ENCODE measurements at places on chromosomes 12 and 14.
A peak's percentile ranks its signal among the peaks of the same experiment; 100 is the strongest.

- DNase-seq, result no peak
Observed at GRCh38 chr14:104714681-104715080, 9.3 kb upstream of the ADSS1 start.

GRCh38 chr12:54390668-54391551, 6.4 kb upstream of the ZNF385A start:
- DNase-seq, result peak; percentile 82

DNA sequence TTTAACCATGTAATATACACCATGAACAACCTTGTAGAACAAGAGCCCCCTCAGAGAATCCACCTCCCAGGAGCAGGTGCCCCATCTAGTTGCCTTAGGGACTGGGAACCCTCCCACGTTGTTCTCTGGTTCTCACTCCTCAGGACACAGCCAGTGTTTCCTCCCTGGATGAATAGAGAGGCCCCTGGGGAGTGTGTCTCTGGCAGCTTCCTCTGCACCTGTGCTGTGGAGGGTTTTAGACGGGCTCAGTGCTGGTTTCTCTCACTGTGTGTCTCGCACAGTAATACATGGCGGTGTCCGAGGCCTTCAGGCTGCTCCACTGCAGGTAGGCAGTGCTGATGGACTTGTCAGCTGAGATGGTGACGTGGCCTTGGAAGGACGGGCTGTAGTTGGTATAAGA, 581.3 kb downstream of the TMEM121 start:
- DNase-seq, result no peak

DNA sequence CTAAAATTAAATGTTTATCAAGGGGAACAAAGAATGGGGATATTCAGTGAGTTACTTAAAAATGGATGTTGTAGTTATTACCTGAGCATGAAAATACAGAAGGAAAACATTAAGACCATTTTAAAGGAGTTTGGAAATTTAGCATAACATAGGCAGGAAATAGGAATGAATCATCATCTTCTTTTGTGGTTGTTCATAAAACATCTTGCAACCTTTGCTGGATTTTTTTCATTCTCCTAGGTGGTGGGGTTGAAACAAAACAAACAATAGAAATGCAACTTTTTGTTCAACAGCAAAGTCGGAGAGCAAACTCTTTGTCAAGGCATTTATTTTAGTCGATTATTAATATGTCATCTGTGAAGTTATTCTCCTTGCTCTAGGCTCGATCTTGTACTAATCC, 275.1 kb downstream of the IPO8 start:
- no peak for DNase-seq

GRCh38 chr14:59986556-59987059, 66.7 kb downstream of the LRRC9 start:
- no peak for DNase-seq

GRCh38 chr12:2057795-2058408, 5.1 kb downstream of the CACNA1C start:
- DNase-seq, result no peak

- no peak for DNase-seq
Observed at GRCh38 chr14:41449066-41449465, 157.6 kb upstream of the LRFN5 start.

- no peak for DNase-seq
Observed at GRCh38 chr14:77763978-77764377, 3.0 kb upstream of the SNW1 start.

GRCh38 chr12:12719496-12719895, 2.3 kb downstream of the CDKN1B start:
- no peak for DNase-seq

GRCh38 chr12:29269706-29270408, 111.1 kb downstream of the ERGIC2 start:
- no peak for DNase-seq

DNA sequence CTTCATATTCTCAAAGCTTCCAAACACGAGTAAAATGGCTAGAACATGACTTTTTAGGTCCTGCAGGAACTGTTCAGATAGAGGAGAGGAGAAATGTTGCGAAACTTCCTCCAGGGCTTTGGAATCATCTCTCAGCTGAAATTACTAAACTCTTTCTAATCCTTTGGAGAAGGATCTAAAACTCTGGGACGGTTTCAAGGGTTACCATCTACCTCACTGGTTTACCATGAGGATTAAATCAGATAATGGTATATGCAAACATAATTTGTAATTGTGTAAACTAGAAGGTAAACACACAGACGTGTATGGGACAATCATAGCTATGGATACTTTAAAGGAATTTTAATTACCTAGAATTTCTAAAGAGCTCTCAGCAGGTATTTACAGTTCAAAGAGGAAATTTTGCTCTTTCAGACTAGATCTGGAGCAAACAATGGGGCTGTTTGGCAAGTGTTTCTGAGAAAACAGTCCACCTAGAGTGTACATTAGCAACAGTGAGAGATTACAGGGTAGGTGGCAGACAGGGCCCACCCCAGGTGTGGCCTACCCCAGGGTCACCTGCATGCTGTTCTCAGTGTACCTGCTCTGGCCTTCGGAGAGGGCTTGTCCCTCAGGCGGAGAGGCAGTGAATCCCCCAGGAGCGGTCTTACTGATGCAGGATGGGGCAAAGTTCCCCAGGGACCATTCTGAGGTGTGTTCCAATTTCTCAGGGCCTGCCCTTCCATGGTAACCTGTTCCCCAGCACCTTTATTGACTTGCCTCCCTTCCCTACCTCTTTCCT, 124.7 kb upstream of the MAX start:
- no peak for DNase-seq
